ENCODE measurements at places on chromosomes 16 and 17. TPM values are rescaled to one million over a fixed set of nuclear protein-coding genes. Genes with fewer than 3 reads are reported as not detected.

DNA sequence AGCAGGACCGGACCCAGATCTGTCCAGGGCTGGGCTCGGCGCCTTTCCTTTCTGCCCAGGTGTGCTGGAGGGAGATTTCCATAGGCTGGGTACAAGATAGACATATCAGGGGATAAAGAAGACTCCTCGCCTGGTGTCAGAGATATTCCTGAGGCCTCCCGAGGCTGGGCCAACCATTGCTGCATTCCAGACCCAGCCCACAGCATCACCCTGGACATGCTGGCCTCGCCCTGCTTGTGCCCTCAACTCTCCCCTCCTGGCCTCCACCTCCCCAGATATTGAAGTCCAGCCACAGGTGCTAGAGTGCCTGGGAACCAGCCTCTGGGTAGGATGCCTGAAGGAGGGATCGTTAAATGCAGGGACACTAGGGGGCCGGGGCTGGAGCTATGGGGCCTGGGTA is 2.1 kb downstream of the CD300LG start:
- no peak for DNase-seq

DNA sequence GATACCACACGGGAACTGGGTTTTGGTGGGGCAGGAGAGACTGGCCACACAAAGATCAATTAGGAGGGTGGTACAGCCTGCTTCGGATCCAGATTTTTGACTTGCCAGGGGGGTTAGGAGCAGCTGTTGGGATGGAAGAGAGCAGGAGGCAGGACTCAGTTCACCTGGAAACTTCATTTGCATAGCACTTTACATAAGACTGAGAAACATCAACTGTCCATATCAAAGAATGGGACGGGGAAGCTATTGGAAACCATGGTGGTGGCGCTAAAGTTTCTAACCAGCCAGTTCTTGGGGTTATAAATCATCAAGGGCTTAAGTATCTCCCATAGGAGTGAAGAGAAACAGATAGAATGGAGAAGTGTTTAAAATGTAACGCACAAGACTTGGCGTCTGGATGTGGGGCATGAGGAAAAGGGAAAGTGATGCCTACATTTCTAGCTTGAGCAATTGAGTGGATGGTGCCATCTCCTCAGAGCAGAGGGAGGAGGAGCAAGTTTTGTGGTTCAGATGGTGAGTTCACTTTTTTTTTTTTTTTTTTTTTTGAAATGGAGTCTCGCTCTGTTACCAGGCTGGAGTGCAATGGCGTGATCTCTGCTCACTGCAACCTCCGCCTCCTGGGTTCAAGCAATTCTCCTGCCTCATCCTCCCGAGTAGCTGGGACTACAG is 6.4 kb upstream of the SRCAP start:
- no peak for DNase-seq

GRCh38 chr16:1443403-1443973 is 868 bp downstream of the CCDC154 start:
- DNase-seq, result no peak

- DNase-seq, result no peak
Measured at GRCh38 chr17:71765437-71765836, 355.4 kb upstream of the SOX9 start.

- no peak for DNase-seq
Measured at GRCh38 chr17:40921026-40921425, 16.4 kb downstream of the KRT23 start.

DNA sequence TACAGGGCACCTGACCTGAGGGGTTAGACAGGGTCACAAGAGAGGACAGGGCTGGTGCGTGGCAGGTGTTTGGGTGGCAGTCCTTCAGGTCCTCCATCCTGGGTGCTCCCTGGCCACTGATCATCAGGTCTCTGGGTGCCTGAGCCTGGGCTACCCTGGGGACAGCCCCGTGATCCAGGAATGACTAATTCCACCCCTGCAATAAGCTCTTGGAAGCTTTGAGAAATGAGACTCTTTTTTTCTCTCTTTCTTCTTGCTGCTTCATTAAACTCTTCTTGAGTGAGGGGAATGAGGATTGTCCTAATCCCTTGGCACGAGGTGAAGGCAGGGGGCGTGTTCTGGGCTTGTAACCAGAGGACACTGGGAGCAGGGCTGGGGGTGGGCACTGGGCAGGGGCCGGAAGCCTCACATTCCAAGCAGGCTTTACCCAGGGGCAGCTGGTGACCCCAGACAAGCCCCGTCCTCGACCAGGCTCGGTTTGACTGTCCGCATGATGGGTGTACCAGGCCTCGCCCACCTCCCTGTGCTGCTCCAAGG is 21.4 kb upstream of the SPNS2 start:
- DNase-seq, result no peak

The GAST gene
- not detected for total RNA-seq

The TPSB2 gene
- 0.44 TPM for total RNA-seq

DNA sequence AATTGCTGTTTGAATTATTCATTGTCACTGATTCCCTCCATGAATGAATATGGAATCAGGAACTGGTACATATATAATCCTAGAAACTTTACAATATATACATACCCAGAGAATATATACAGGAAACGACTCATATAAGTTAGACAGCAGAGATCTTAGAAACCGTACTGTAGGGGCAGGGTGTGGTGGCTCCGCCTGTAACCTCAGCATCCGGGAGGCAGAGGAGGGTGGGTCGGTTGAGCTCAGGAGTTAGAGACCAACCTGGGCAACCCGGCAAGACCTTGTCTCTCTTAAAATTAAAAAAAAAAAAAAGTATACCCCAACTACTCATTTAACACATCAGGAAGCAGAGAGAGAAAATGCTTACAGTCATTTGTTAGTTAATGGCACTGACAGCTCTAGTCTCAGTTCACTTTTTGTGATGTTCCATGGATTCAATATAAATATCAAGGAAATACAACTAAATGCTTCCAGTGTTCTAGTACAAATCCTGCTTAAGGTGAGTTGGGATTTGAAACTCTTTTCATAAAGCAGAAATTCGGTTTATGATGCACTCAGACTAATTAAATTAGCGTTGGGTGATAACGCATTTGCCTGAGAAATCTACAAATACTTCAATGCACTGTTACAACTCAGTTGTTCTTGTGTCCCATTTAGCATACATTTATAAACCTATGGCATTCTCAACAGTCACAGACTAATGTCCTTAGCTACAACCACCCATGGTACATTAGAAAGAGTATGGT is 5.6 kb downstream of the GLG1 start:
- DNase-seq, result no peak

GRCh38 chr17:64538508-64539130 is 31.8 kb downstream of the CEP95 start:
- no peak for DNase-seq

GRCh38 chr17:45287526-45288500 is 25.9 kb upstream of the SPATA32 start:
- no peak for DNase-seq

DNA sequence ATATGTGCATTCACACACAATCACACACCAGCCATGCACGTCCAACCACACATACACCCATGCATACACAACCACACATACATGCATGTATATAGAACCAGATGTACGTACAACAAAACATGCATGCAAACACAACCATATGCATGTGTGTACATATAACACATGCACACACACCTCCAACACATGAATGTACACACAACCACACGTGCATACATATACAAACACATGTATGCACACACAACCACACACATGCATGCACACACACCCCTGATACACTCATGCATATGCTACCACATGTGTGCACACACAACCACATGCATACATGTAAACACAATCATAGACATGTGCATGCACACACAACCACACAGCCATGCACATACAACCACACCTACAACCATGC is 52.0 kb upstream of the SDK2 start:
- DNase-seq, result no peak

The C17orf50 gene
- total RNA-seq, result 0.30 TPM

DNA sequence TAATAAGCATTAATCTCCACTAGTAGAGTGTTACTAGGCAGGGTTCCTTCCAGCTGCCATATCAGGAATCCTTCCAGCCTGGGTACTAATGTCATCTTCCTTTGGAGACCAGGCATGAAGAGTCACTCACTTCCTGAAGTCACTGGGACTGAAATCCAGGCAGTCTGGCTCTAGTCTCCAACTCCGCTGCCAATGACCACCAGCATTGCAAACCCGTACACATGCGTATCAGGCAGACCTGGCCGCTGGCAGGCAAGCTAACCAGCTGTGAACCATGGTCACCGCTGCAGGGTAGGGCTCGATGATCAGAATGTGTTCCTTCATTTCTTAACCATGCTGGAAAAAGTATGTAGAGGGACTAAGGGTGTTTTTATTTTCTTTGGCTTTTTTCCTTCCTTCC is 255.5 kb downstream of the CDH13 start:
- DNase-seq, result no peak

DNA sequence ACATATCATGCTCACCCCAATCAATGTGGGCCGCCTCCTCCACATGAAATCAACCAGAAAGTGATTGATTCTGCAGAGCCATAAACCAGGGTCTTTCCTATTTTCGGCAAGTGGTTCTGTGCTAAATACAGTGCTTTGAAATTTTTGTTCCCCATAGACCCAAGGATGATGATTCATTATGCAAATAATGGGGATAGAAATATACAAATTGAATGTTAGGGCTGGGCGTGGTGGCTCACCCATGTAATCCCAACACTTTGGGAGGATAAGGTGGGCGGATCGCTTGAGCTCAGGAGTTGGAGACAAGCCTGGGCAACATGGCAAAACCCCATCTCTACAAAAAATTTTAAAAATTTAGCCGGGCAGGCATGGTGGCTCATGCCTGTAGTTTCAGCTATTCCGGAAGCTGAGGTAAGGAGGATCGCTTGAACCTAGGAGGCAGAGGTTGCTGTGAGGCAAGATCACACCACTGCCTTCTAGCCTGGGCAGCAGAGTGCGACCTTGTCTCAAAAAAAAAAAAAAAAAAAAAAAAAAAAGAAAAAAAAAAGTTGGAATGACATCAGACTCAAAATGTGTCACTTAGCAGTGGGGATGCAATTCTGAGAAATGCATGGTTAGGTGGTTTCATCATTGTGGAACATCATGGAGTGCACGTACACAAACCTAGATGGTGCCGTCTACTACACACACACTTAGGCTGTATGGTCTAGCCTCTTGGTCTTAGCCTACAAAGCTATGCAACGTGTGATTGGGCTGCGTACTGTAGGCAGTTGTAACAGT is 581.7 kb downstream of the MAF start:
- no peak for DNase-seq

DNA sequence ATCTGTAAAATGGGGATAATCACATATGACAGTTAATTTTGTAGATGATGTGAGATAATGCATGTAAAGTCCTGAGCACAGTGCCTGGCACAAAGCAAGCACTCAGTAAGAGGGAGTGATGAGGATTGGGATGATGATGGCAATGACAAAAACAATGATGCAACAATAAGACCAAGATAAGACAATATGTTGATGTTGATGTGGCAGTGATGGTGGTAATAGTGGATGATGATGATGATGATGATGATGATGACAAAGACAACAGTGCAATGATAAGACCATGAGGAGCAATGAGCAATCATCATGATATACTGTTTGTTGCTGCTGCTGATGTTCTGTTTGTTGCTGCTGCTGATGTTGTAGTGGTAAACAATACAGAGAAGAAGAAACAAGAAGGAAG is 344.1 kb downstream of the NPIPA8 start:
- DNase-seq, result no peak

The ACSM2B gene
- not detected for total RNA-seq

The ODAD4 gene
- total RNA-seq, result 1.2 TPM

- DNase-seq, result no peak
Measured at GRCh38 chr16:53809088-53809932, 105.4 kb downstream of the FTO start.

The CORO7 gene
- 45.5 TPM for total RNA-seq

DNA sequence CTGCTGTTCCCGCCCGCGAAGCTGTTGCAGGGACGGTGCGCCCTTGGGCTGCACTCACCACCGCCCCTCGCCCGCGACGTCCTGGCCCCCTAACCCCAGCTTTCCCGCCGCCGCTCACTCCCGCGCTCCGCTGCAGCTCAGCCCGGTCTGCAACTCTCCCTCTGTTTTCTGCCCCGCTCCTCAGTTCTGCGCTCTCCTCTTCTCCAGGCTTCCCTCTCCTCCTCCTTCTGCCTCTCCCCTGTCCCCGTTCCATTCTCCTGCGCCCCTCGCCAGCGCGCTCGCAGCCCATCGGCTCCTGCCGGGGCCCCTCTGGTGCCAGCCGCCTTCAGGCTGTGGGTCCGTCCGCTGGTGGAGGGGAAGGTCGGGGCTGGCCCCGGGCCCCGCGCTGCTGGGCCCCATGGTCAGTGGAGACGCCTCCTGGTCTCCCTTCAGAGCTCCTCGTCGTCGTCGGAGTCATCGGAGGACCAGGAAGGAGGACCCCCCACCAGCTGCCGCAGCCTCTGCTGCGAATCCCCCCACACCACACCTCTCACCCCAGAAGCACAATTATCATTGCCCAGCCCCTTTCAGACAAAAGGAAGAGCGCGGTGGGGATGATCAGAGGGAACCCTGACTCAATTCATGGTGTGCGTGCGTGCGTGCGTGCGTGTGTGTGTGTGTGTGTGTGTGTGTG is 223.2 kb upstream of the FOXF1 start:
- peak; percentile 67 for DNase-seq

The IRX3 gene
- 1.1 TPM for total RNA-seq

GRCh38 chr17:71052971-71053370 is 883.6 kb downstream of the KCNJ2 start:
- DNase-seq, result no peak

DNA sequence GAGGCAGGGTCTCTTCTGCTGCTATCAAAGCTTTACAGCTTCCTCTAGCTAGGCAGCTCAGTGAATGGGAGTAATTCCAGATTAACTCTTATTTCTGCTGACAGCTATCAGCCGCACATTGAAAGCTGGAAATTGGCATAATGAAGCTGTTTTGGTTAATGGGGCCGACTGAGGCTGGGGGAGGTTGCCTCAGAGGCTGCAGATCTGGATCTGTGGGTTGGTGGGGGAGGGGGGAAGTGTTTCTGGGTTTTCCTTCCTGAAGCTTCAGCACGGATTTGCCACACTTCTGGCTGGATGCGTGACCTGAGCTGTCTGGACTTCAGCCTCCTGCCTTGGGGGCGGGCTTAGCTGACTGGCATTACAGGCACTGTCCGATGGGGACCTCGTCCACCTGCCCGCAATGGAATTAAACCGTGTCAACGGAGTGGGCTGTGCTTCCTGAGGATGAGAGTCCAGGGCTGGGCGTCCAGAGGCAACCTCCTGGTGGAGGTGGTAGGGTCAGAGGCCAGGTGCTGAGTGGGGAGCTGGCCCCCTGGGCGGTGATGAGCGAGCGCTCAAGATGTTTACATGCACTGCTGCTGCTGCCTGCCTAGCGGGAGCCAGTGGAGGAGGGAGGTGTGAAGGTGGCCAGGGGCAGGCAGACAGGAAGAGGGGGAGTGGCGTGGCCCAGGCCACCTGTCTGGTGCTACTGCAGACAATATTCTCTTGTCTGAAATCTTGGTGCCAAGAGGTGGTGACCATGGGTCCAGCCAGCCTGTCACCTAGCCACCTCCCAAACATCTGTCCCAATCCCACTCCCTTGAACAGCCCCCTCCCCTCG is 6.7 kb upstream of the ABCC3 start:
- peak; percentile 37 for DNase-seq

DNA sequence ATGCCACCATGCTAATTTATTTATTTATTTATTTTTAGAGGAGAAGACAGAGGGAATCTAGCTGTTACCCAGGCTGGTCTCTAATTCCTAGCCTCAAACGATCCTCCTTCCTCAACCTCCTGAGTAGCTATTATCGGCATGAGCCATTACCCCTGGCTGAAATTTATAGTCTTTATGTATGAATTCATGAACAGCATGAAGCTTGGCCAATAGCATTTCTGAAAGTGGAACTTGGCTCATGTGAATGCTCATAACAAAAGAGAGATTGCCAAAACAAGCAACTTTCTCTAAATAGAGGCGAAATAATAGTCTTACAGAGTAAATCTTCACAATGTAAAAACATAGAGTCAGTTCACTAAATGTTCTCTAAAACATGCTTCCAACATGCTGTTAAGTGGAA is 30.1 kb upstream of the SMURF2 start:
- no peak for DNase-seq
